Iris pigment epithelial cell (primary cell): ENCODE measurements at places on chromosomes 4 and X.

GRCh38 chrX:123878252-123878721 lies 18.4 kb downstream of the XIAP start:
- DNase-seq, result peak; percentile 40

- DNase-seq, result peak; percentile 13
Observed at GRCh38 chr4:14857475-14857874, 144.8 kb upstream of the CPEB2 start.

- peak; percentile 81 for DNase-seq
Observed at GRCh38 chrX:154695911-154696675, 42.7 kb upstream of the CTAG2 start.

GRCh38 chrX:49269767-49270248 lies at the start of gene PPP1R3F:
PPP1R3F (plus strand) TSS chrX:49269793; CDS start chrX:49269870, 77 bp downstream.
- no peak for DNase-seq

GRCh38 chr4:76206222-76206942 lies 7.2 kb downstream of the SCARB2 start:
- DNase-seq, result peak; percentile 76

GRCh38 chr4:1170156-1170975 lies 2.0 kb downstream of the SPON2 start:
- DNase-seq, result no peak

DNA sequence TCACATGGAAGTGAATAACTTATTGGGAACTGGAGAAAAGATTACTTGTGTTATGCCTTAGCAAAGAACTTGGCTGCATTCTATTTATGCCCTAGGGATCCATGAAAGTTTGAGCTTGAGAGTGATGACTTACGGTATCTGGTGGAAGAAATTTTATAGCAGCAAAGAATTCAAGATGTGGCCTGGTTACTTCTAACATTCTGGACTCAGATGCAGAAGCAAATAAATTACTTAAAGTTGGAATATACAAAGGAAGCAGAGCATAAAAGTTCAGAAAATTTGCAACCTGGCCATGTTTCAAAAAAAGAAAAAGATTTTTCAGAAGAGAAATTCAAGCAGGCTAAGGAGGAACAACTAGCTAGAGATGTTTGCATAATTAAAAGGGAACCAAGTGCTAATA lies 252.3 kb upstream of the WDFY3 start:
- DNase-seq, result no peak
